Endothelial cell (in vitro differentiated cells): ENCODE measurements at places on chromosomes 1 and 21. TPM values are rescaled to one million over a fixed set of nuclear protein-coding genes. Genes with fewer than 3 reads are reported as not detected.

MCOLN2 gene
- total RNA-seq = 0.64 TPM

GRCh38 chr1:209590405-209590804 lies 6.9 kb downstream of the CAMK1G start:
- H3K4me1 ChIP-seq = peaks cover 11% of the 10 kb centered on the region
- no peaks in the 10 kb centered on the region for H3K36me3 ChIP-seq
- H3K27me3 ChIP-seq = peaks cover 3% of the 10 kb centered on the region

LYPLA2 gene
- 138 TPM for total RNA-seq

OR10Z1 gene
- total RNA-seq = not detected

DNA sequence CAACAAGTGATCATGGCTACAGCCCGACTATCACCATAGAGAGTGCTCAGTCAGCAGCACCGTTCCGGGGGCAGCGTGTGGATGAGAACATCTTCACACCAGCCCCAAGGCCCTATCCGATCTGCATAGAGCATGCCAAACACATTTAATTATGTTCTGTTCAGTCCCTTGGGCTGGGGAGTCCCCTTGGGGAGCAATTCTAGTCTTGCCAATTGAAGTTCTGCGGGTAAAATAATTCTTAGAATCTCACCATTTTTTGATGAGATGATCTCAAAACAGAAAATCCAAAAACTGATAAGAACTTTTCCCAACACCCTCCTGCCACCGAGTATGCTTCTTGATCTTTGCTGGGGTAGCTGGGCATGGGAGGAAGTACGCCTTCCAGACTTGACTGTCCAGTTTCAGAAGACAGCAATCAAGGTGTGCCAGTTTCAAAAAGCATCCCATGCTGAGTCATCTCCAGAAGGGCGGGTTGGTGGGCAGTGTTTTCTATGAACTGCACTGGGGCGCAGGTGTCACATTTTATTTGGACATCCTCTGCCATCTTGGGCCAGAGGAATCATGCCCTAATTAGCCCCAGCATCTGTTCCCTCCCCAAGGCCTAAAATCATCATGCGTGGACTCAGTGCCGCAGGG lies 20.8 kb upstream of the PTPRF start:
- H3K27ac ChIP-seq = no peak overlapping the region
- no peak for DNase-seq
- peaks cover 6% of the 10 kb centered on the region for H3K27me3 ChIP-seq
- H3K4me3 ChIP-seq = no peak overlapping the region
- no peaks in the 10 kb centered on the region for H3K36me3 ChIP-seq
- H3K4me1 ChIP-seq = no peaks in the 10 kb centered on the region

DNA sequence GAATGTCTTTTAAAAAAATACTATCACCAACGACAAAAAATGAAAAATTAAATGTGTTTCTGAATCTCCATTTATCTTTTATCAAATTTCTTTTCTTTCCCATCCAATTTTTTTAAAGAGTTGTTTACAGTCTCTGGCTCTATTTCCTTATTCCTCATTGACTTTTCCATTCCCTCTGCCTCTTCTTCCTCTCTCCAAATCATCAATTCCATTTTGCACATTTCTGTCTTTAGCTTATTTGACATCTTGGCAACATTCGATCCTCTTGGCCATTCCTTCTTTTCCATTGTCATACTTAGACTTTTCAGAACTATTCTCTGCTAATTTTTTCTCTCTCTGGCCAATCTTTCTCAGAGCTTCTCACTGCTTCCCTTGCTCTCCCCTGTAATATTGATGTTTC lies 497.6 kb downstream of the PLPP3 start:
- H3K4me1 ChIP-seq = peaks cover 4% of the 10 kb centered on the region
- no peak for DNase-seq
- no peak overlapping the region for H3K27ac ChIP-seq
- H3K36me3 ChIP-seq = no peaks in the 10 kb centered on the region
